Posterior vena cava (tissue), 2 donors: ENCODE measurements at places on chromosomes 12 and 14. TPM values are rescaled to one million over a fixed set of nuclear protein-coding genes. Genes with fewer than 3 reads are reported as not detected.

Gene TSPAN19
- total RNA-seq = not detected

Gene KRT75
- total RNA-seq = not detected

Gene KRT8
- 23.6 TPM for total RNA-seq

Gene TAS2R7
- total RNA-seq = not detected

Gene OVCH1
- total RNA-seq = 1.1 TPM

Gene C12orf54
- not detected for total RNA-seq

Gene KRT79
- not detected for total RNA-seq

Gene PRR4
- 4.3 TPM for total RNA-seq

Gene CLEC14A
- total RNA-seq = 36.4 TPM

Gene GPR84
- 2.5 TPM for total RNA-seq
